ENCODE measurements at places on chromosomes 7 and 10. TPM values are rescaled to one million over a fixed set of nuclear protein-coding genes. Genes with fewer than 3 reads are reported as not detected.

- DNase-seq: peak; percentile 93
- no peaks in the 10 kb centered on the region for H3K27me3 ChIP-seq
- no peak overlapping the region for H3K4me3 ChIP-seq
These were observed 77.9 kb downstream of the ZMIZ1 start for GRCh38 chr10:79146611-79147130.

GRCh38 chr7:81767926-81768325, 1.9 kb downstream of the HGF start:
- no peaks in the 10 kb centered on the region for H3K36me3 ChIP-seq
- H3K4me3 ChIP-seq: peak overlapping the region; percentile 49
- no peaks in the 10 kb centered on the region for H3K27me3 ChIP-seq
- H3K4me1 ChIP-seq: peaks cover 44% of the 10 kb centered on the region
- DNase-seq: no peak

DNA sequence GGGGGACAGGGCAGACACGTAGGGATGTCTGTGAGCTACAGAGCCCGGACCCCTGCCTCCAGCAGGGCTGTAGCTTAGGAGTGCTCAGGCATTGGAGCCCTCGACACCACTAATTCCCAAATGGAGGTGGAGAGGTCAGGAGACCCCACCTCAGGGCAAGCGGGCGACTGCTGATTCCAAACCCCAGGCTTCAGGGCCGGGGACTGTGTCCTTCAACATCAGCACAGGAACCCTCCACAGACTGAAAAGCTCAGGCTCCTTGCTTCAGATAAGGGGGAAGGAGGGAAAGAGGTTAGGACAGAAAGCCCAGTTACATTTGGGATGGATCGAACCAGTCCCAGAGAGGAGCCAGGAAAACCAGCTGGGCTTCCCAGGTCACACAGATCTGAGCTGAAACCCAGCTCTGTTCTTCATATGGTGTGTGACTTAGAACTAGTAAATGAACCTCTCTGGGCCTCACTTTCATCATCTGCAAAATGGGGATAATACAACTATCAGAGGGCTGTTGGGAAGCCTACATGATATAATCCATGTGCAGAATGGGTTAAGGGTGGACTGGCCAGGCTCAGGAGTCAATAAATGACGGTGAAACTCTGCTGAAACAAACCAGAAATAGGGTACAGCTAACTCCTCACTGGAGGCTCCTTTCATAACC, 16.7 kb downstream of the POLL start:
- DNase-seq: no peak
- peaks cover 33% of the 10 kb centered on the region for H3K27me3 ChIP-seq
- no peaks in the 10 kb centered on the region for H3K36me3 ChIP-seq
- H3K4me1 ChIP-seq: peaks cover 27% of the 10 kb centered on the region
- H3K4me3 ChIP-seq: no peak overlapping the region

DNA sequence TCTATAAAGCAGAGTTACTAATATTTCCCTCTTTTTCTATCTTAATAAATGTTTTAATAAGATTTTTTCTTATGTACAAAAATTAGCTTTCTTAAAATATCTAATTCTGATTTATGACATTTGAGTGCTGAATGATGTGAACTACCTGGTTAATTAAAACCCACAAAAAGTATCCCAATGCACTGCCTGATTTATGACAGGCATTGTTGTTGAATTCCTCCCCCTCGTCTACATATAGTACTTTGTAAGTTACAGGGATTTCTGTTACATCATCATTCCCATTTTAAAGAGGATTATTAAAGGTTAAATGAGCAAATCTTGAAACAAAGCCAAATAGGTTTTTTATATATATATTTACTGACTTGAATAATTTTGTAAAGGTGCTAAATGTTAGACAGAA, 91.1 kb downstream of the NRBF2 start:
- DNase-seq: no peak
- H3K4me3 ChIP-seq: no peak overlapping the region
- peaks cover 15% of the 10 kb centered on the region for H3K4me1 ChIP-seq

DNA sequence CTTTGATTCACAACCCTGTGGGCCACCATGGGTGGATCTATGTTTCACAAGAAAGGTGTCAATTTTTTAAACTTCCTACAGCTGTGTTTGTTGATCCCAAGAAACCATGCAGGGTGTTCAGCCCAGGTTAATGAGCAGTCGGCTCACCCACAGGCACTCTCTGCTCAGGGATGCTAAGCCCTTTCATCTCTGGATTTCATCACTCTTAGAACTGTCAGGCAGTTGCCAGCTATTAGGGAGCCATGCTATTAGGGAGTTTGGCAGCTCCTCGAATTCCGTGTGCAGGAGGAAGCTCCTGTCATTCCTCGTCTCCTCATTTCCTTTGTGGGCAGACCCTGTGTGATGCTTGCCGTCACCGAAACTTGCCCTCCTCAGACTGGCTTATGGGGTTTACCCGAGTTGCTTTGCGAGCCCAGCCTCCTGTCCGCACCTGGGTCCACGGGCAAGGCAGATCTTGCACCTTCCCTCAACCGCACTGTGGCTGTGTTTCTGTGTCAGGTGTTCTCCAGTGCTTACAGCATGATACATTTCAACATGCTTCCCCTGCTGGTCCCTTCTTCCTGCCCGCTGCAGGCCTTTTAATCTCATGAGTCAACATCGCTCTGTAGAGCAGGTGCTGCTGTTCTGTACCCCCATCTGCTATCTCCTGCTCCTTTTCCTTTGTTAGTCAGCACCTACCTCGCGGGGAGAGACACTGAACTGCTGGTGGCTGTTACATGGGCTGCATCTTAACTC, 509.8 kb downstream of the SUGCT start:
- H3K27ac ChIP-seq: no peak overlapping the region
- peaks cover 4% of the 10 kb centered on the region for H3K4me1 ChIP-seq
- no peak overlapping the region for H3K4me3 ChIP-seq
- H3K27me3 ChIP-seq: no peaks in the 10 kb centered on the region

GRCh38 chr7:139321071-139321745, 19.9 kb upstream of the FMC1 start:
- DNase-seq: peak; percentile 88
- no peak overlapping the region for H3K4me3 ChIP-seq
- H3K36me3 ChIP-seq: no peaks in the 10 kb centered on the region
- no peak overlapping the region for H3K27ac ChIP-seq

The TMEM229A gene
- not detected for total RNA-seq

The IQUB gene
- total RNA-seq: 0.83 TPM

GRCh38 chr7:129540340-129540739, 38.0 kb downstream of the SMKR1 start:
- H3K4me3 ChIP-seq: no peak overlapping the region
- H3K4me1 ChIP-seq: no peaks in the 10 kb centered on the region
- no peak for DNase-seq
- H3K27ac ChIP-seq: no peak overlapping the region
- no peaks in the 10 kb centered on the region for H3K36me3 ChIP-seq
- peaks cover 15% of the 10 kb centered on the region for H3K27me3 ChIP-seq

DNA sequence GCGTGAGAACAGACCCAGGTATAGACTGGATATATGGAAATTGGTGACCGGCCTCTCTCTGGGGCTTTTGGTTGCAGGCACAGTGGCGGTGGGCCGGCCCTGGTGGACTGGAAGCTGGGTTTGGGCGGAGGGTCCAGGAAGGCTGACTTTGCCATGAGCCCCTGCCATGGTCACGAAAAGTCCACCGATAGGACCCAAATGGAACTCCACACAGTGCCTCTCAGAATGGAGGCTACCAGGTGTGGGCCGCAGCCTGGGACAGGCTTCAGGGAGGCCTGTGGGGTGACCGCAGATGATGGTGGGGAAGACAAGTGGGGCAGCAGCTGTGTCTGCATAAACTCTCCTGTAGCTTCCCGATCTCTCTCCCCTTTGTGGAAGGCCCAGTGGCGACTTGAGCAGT, 123.2 kb downstream of the DNAJB6 start:
- H3K27ac ChIP-seq: no peak overlapping the region
- H3K36me3 ChIP-seq: no peaks in the 10 kb centered on the region

The FEZF1 gene
- total RNA-seq: not detected

GRCh38 chr7:105270117-105270516, 118.6 kb downstream of the SRPK2 start:
- H3K27me3 ChIP-seq: no peaks in the 10 kb centered on the region
- H3K27ac ChIP-seq: no peak overlapping the region
- no peak overlapping the region for H3K4me3 ChIP-seq
- peaks cover 28% of the 10 kb centered on the region for H3K4me1 ChIP-seq

The FANK1 gene
- total RNA-seq: 2.1 TPM

The MMD2 gene
- not detected for total RNA-seq

The MACC1 gene
- total RNA-seq: 0.13 TPM

DNA sequence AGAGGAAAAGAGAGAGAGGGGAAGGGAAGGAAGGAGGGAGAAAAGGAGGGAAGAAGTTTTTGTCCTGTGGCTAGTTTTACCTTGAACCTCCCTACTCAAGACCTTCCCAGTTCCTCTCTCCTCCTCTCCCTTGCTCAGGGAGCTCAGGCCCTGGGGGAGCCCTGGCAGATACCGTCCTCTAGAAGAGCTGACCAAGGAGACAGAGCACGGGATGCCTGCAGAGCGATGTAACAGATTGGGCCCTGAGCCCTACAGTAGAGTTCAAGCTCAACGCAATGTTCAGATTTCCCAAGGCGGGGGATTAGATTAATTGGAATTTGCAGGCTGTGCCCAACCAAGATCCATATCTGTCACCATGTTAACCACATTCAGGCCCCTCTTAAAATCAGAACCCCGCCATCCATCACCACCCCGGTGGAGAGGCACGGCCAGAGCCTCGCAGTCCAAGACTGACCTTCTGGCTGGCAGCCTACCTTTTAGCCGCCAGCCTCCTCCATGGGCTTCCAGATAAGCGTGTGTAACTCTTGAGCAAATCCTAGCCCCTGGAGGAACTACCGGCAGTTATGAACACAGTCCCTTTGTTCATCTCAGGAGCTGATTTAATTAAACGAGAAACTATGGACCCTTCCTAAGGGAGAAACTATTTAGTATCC, 70.6 kb downstream of the KCNMA1 start:
- H3K27ac ChIP-seq: peak overlapping the region; percentile 80
- no peaks in the 10 kb centered on the region for H3K36me3 ChIP-seq
- H3K4me1 ChIP-seq: peaks cover 67% of the 10 kb centered on the region
- DNase-seq: no peak
- no peak overlapping the region for H3K4me3 ChIP-seq

The UNCX gene
- not detected for total RNA-seq

DNA sequence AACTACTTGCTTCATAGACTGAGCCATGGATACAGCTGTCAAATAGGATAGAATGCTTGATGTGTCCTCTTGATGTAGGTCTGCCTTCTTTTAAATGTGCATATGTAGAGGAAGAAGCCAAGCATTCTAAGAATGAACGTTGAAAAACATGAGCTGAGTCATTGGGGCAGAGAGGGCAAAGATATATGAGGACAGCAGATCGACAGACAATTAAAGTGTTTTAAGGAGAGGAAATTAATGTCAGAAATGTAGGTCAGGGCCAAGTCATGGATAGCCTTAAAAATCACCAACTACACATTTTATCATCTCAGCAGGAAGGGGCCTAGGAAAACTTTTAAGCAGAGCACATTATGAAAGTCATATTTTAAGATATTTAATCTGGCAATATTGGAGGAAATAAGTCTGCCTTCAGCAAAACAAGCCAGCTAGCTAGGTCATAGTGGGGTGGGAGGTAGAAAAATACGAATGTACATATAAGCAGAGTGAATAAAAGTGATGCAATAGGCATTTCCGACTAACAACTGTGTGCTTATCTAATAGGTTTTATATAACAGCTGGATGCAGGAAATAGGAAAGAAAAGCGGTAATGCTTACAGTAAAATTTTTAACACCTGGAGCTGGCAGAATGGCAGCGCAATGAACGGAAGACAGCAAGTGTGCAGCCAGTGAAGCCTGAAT, 638.3 kb upstream of the TPK1 start:
- no peak overlapping the region for H3K27ac ChIP-seq
- no peak overlapping the region for H3K4me3 ChIP-seq
- no peaks in the 10 kb centered on the region for H3K4me1 ChIP-seq
- no peaks in the 10 kb centered on the region for H3K36me3 ChIP-seq
- DNase-seq: no peak
- no peaks in the 10 kb centered on the region for H3K27me3 ChIP-seq

DNA sequence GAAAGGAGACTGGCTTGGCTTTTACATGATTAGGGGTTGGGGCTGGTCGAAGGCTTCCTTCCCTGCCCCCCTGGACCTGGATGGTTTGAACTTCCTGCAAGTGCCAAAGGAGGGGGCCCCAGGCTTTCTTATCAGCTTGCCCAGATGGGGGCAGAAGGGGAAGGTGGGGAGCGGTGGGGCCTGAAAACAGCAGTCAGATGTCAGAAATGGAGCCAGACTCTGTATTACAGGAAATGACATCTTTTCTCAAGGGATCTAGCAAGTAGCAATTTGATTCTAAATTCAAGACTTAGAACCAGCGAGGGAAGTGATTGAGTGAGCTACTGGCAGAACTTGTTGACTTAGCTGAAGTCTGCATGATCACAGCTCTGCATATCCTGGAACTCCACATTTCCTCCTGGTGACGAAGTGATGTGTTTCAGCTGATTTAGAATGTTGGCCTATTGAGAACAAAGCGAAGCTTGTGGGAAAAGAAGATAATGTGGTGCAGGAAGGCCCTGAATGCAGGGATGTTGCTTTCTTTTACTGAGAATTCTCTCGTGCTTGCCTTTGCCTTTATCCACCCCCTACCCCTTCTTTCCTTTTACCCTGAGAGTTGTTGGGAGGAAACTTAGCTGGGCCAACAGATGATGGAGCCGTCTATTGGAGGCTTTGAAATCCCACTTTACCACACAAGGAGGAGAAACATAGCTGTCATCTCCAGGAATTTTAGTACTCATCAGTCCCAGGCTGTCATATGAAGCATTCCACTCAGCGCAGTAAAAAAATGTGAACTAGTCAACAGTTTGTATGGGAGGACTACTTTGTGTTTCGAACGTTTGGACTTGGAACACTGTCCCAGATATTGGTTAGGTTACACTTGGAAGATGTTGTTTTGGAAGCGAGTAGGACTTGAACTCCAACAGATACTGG, 43.2 kb downstream of the CCNY start:
- no peak for DNase-seq
- H3K4me3 ChIP-seq: no peak overlapping the region
- peaks cover 50% of the 10 kb centered on the region for H3K4me1 ChIP-seq
- peak overlapping the region; percentile 66 for H3K27ac ChIP-seq
- H3K27me3 ChIP-seq: no peaks in the 10 kb centered on the region
- no peaks in the 10 kb centered on the region for H3K36me3 ChIP-seq

- no peaks in the 10 kb centered on the region for H3K27me3 ChIP-seq
- DNase-seq: no peak
- H3K4me3 ChIP-seq: no peak overlapping the region
- no peak overlapping the region for H3K27ac ChIP-seq
- H3K36me3 ChIP-seq: no peaks in the 10 kb centered on the region
These were observed 289.8 kb upstream of the KLF6 start for GRCh38 chr10:4074545-4075407.

GRCh38 chr7:156795415-156795814, 97.6 kb downstream of the LMBR1 start:
- peaks cover 26% of the 10 kb centered on the region for H3K36me3 ChIP-seq
- H3K27ac ChIP-seq: no peak overlapping the region
- no peaks in the 10 kb centered on the region for H3K4me1 ChIP-seq
- DNase-seq: no peak

DNA sequence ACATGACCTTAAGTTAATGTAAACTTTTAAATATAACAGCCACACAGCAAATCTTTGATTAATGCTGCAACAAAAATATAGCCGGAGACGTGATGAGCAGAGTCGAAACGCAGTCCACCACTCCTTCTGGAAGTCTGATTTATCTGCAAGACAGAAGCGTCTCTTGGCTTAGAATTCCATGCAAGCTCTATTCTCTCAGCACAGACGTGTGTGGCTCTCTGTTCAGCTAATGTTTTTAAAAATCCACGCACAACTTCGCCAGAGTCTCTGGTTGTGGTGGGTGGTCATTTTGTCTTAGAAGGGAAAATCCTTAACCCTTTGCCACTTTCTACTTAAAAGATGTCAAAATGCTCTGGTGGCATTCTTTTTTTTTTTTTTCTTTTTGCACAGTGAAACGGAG, 438.0 kb upstream of the MGMT start:
- peaks cover 6% of the 10 kb centered on the region for H3K4me1 ChIP-seq
- no peak for DNase-seq
- no peaks in the 10 kb centered on the region for H3K36me3 ChIP-seq

Measured in esophagus muscularis mucosa (tissue), 4 donors.